ENCODE measurements at places on chromosomes 2 and 18. TPM values are rescaled to one million over a fixed set of nuclear protein-coding genes. Genes with fewer than 3 reads are reported as not detected.

Gene DNAH6
- 0.12 TPM for total RNA-seq

Gene GAL3ST2
- 1.3 TPM for total RNA-seq

Gene C2orf15
- not detected for total RNA-seq

Gene C2orf92
- 10.0 TPM for total RNA-seq

Gene AQP12B
- not detected for total RNA-seq

Gene RHBDD1
- total RNA-seq: 33.6 TPM

Gene PSMA8
- total RNA-seq: not detected

Gene TSGA10
- 3.3 TPM for total RNA-seq
